Femur (tissue), 1 donor: ENCODE measurements at places on chromosomes 1 and 21.

- no peak for DNase-seq
These were observed 874.4 kb downstream of the KCNT2 start for GRCh38 chr1:195733826-195734225.

- DNase-seq: no peak
These were observed 2.0 kb upstream of the ST3GAL3 start for GRCh38 chr1:43705334-43705733.

DNA sequence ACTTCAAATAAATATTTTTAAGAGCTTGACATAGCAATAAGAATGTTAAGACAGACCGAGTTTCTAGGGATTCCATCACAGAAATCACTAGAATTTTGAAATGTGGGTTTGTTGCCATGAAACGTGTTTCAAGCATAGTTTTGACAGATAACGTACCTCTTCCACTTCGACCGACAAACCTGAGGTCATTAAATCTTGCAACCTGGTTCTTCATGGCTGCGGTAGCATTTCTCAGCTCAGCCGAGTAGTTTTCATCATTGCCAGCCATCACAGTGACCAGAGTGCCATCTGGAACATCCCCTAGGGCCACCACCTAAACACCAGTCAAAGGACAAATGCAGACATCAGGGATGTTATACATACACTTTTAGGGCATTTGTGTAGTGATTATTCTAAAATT, 168.7 kb downstream of the RUNX1 start:
- no peak for DNase-seq

DNA sequence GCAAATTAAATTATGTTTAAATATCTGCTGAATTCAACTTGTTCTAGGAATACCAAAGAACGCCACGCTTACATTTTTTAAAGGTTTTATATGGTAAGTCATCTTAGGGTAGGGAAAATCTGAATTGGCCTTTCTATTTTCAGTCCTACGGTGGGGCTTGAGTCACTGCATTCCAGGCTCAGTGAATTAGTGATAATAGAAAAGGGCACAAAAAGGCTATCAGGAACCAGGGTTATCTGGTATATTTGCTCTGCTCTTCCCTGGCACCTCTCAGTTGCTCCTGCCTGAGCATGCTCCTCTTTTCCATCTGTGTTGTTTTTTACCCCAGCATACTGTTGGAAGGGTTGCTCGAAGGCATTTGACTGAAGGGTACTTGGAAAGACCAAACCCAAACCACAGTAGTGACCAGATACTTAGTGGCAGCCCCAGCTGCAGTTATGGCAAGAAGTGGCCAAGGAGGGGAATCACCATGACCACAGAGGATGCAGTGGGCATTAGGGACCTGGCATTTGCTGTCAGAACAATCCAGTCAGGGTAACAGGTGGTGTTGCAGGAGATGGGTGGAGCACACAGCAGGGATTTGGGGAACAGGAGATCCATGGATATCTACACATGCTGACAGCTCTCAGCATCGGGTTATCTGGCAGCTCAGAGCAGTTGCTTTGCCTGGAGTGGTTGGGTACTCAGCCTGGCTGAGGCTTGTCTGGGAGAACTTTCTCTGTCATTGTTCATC, 2.3 kb downstream of the OVAAL start:
- no peak for DNase-seq

- no peak for DNase-seq
These were observed 37.4 kb downstream of the TMCO4 start for GRCh38 chr1:19762175-19762779.

DNA sequence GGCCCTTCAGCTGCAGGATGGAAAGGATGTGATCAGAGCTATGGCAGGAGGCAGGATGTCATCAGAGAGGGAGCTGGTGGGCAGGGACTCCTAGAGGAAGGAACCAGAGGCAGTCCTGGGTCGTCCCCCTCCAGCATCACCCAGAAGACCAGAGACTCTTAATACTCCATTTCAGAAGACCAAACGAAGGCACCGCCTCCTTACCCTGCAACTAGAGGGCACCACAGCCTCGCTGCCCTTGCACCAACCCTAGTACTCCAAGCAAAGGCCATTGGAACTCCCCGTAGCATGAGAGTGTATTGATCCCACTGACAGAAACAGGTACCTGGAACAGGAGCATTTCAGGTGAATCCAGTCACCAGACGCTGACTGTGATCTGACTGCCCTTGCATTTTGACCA, 598.1 kb downstream of the NPHP4 start:
- DNase-seq: no peak
